BJ (cell line): ENCODE measurements at places on chromosomes 7 and 10.

- DNase-seq, result no peak
These were observed 8.4 kb downstream of the TBRG4 start for GRCh38 chr7:45102785-45103712.

DNA sequence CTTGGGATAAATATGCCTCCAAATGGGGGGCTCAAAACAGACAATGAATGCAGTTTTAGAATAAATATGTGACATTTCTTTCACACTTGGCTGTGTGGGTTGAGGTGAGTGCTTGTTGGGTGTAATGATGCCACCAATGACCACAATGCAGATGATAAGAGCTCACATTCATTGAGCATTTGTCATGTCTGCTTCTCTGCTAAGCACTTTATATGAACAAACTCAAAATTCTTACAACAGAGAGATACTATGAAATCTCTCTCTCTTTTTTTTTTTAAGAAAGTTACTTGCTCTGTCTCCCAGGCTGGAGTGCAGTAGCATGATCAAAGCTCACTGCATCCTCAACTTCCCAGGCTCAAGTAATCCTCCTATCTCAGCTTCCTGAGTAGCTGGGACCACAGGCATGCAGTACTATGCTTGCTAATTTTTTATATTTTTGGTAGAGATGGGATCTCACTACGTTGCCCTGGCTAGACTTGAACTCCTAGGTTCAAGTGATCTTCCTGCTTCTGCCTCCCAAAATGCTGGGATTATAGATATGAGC is 185.4 kb downstream of the JCAD start:
- no peak for DNase-seq

DNA sequence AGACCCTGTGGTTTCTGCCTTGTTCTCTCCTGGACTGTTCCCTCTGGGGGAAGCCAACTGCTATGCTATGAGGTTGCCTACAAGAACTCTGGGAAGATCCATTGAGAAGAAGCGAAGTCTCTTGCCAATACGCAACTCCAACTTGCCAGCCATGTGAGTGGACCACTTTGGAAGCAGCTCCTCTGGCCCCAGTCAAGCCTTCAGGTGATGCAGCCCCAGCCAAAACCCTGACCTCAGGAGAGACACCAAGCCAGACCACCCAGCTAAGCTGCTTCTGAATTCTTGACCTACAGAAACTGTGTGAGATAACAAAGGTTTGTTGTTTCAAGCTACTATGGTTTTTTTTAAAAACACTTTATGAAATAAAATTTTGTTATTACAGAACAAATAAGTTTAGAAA is 20.2 kb upstream of the MYL7 start:
- no peak for DNase-seq

DNA sequence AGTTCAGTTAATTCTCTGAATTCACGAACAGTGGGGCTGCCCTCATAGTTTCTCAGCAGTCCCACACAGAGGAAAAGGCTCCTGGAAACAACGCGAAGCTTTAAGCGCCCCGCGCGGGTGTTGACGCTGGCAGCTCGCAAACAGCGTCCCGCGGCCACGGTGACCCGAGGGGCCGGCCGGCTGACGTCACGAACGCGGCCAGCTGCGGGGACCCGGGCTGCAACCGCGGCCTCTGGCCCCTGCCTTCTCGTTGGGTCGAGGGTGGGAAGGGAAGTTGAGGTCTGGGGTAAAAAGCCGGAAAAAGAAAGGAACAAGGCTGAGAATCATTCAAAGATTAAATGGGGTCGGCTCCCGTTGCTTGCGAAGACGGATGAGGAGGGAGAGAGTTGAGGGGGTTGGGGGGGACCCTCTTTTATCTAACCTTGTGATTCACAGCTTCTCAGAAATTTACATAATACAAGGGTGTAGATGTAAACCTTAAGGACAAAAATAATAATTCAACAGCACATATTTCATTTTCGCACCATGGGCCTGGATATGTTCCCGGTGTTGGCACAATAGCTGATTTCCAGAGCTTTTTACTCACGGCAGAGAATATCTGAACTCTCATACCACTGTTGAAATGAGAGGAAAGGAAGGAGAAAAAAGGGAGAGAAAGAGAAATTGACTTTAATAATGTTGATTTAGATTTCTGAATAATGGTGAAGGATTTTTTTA is 7.3 kb upstream of the FEZF1 start:
- no peak for DNase-seq

DNA sequence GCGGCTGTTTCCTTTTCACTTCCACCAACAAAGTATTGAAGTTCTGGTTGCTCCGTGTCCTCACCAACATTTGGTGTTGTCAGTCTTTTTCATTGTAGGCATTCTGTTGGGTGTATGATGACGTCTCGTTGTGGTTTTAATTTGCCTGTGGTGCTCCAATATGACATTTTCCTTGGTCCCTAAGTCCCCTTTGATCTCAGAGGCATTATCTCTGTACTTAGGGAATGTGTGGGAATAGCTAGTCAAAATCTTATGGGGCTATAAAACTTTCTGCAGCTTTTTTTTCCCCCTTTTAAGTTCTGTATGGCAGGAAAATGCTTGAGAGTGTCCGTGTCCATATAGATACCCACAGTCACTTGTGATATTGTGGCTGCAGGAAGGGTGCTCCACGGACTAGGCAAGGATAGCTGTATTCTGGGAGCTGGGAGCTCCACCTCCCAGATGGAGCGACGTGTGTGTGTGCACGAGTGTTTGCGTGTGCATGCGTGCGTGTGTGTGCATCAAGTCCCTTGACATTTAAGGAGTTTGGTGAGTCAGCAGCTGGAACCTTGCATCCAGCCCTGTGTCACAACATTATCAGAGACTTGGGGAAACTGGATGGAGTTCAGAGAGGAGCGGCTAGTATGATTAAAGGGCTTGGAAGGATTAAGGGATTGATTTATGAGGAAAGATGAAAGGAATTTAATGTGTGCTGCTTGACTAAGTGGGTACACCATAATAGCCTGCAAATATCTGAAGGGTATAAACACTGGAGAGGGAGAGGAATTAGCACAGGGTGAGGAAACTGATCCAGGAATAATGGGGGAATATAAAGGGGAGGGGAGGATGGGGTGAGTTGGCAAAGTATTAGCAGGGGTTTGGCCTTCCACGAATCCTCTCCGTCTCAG is 66.8 kb downstream of the LRMDA start:
- no peak for DNase-seq

GRCh38 chr7:47627580-47628283 is 45.8 kb upstream of the TNS3 start:
- no peak for DNase-seq

DNA sequence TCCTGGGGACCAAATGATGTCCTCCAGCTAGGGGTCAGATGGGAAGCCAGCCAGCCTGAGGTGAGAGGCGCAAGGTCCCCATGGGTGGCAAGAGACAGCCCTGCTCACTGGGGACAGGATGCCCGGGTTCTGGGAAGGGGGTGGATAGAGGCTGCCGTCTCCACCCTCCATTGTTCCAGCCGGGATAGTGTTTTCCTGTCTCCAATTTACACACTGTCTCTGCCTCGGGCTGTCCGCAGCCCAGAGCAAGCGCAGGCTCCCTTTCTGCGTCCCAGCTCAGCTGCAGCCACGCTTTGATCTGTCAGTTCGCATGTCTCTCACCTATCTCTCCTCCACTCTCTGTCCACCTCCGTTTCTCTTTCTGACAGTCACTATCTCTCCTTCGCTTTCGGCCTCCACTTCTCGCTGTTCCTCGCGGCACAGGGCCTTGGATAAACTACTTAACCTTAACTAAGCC is 2.1 kb downstream of the EPHB4 start:
- DNase-seq, result no peak

GRCh38 chr7:2060701-2061100 is 172.0 kb downstream of the MAD1L1 start:
- DNase-seq, result no peak

DNA sequence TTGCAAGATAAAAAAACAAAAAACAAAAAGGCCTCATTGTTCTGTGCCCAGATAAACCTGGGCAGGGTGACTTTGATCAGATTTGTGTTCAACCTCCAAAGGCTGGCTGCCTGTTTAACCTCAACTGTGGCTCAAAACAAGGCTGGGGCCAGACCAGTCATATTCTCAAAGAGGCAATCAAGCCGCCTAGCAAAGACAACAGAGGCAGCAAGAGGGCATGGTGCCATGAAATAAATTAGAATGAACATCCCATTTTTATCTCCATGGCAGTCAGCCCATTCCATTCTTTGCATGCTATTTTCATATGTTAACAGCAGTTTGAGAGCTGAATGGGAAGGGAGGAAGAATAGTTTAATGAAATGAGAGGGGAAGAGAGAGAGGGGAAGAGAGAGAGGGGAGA is 1150.3 kb downstream of the TYW1 start:
- no peak for DNase-seq

GRCh38 chr10:97361537-97361901 is 27.0 kb upstream of the FRAT2 start:
- no peak for DNase-seq

GRCh38 chr10:88209231-88209630 is 345.8 kb downstream of the PTEN start:
- no peak for DNase-seq

GRCh38 chr10:76080991-76081390 is 649.6 kb downstream of the LRMDA start:
- DNase-seq, result no peak

GRCh38 chr10:24496906-24497305 is 226.8 kb downstream of the ARHGAP21 start:
- no peak for DNase-seq

- no peak for DNase-seq
These were observed 590.9 kb downstream of the LRMDA start for GRCh38 chr10:76022366-76022765.

DNA sequence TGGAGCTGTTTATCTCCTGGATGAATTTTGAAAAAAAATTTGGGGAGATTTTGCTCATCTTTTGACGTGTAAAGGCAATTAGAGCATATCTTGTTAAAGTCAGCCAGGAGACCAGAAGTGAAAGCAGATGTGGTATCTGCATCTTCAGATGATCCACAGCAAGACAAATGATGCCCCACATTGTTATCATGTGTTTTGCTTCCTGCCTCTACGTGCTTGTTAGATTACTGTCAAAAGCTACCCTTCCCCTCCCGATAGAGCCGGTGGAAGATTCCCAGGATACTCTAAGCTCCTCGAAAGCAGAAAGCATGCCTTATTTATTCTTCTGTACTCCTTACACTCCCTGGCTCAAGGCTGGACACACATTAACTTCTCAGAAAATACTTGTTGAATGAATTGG is 12.9 kb downstream of the COL17A1 start:
- no peak for DNase-seq

DNA sequence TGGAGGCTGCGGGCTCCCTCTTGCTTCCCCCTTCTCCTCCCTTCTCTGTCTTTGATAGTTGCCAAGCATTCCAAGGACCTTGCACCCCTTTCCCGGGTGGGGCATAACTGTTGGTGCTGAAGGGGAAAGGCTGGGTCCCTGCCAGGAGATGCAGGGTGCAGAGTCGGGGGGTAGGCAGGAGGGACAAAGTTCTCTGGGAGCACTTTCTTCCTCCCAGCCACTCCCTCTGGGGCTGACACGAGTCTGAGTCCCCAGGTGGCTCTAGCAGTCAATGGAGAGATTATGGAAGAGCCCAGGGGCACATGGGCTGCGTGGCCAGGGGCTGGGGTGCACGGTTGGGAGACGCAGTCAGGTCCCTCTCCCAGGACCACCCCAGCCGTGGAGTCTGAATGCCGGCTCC is 2.1 kb downstream of the CLDN15 start:
- DNase-seq, result no peak

- peak; percentile 86 for DNase-seq
These were observed 92.0 kb upstream of the MKLN1 start for GRCh38 chr7:131235489-131236317.

- no peak for DNase-seq
These were observed 912.9 kb downstream of the GRM8 start for GRCh38 chr7:126339813-126340212.

DNA sequence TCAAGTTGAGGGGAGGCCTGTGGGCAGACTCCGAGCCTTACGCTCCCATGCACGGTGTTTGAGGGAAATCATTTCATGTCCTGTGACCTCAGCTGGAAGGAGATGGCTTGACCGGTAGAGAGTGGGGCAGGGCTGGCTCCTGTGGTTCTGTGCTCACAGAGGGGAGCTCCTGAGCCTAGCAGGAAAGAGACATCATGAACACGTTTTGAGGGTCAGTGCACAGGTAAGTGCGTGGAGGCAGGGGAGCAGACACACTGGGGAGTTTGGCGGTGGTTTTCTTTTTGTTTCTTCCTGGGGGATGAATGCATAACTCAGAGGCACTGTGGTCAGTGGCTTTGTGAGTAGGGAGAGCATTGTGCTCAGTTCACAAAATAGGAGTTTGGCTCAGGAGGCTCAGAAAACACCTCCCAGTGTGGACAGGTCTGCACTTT is 22.5 kb downstream of the ADCY1 start:
- DNase-seq, result no peak

- DNase-seq, result no peak
These were observed 418.3 kb downstream of the GPAM start for GRCh38 chr10:111765216-111765615.

DNA sequence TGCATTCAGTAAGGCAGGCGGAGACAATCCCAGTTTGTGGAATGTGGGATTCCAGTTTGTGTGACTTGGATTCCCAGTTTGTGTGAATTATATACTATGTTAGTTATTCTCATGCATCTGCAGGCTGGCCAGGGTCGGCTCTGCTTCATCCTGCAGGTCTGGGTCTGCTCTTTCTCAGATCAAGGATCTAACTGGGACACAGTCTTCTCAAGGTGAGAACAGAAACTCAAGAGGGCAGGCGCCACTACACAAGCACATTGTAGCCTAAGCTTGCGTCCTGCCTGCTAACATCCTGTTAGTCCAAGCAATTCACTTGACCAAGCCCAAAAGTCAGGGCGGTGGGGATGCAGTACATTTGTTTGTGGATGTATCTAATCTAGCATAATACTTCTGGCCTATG is 131.1 kb downstream of the SNX10 start:
- no peak for DNase-seq

- DNase-seq, result no peak
These were observed 63.1 kb upstream of the CACNA2D1 start for GRCh38 chr7:82506702-82507101.

DNA sequence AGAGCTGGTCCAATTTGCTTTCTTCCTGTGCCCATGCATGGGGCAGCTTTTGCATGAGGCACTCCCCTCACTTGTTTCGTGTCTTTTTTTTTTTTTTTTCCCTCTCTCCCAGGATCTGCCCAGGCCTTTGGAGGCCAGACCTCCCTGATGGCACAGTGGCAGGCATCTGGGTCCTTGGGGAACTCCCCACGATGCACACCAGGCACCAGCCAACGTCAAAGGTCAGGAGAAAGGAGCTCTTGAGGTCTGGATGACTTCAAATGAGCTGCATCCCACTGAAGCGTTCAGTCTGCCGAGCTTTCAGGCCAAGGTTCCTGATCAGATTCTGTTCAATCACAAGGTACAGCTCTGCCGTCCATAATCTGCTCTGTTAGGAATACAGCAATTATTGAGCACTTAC is 97.2 kb upstream of the CARD11 start:
- no peak for DNase-seq

GRCh38 chr7:103063895-103064294 is 10.7 kb downstream of the FBXL13 start:
- no peak for DNase-seq

- DNase-seq, result no peak
These were observed 1.2 kb downstream of the HSPA14 start for GRCh38 chr10:14839305-14839695.
